ENCODE measurements at places on chromosomes 3 and 15.

- no peak for DNase-seq
Measured at GRCh38 chr3:64086479-64087252, 63.4 kb upstream of the PSMD6 start.

- DNase-seq = no peak
Measured at GRCh38 chr15:72902245-72902918, 118.8 kb upstream of the ADPGK start.

GRCh38 chr3:52784021-52784621 is 6.7 kb downstream of the ITIH1 start:
- no peak for DNase-seq

GRCh38 chr3:72830452-72831223 is 17.6 kb downstream of the SHQ1 start:
- no peak for DNase-seq

DNA sequence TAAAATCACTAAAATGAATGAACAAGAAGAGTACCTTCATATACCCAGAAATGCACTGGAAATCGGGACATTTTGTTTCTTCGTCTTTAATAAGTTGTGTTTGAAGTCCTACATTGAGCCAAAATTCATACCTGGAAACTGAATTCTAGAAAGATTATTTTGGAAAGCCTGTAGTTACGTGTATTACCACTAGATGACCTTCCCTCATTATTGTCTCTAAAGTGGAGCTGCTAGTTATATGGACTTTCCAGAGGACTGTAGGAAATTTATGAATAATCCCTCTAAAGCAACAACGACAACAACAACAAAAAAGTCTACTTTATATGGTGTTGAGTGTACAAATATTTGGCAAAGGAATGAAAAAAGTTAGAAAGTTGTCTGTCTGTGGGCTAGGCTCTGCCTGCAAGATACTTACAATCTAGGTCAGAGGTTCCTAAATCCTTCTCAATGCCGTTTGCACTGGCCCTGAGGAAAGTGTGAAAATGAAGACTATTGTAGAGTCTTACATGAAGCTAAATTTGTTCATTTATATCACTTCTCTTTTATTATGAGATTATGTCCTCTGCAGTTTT is 234.8 kb upstream of the NR2E3 start:
- peak; percentile 46 for DNase-seq

Data from kidney capillary endothelial cell (primary cell).